ENCODE measurements at places on chromosomes 5 and 9.

GRCh38 chr5:59716029-59716428 lies 177.5 kb downstream of the PDE4D start:
- no peak for DNase-seq

- DNase-seq: no peak
Measured at GRCh38 chr5:7376871-7377270, 19.1 kb upstream of the ADCY2 start.

DNA sequence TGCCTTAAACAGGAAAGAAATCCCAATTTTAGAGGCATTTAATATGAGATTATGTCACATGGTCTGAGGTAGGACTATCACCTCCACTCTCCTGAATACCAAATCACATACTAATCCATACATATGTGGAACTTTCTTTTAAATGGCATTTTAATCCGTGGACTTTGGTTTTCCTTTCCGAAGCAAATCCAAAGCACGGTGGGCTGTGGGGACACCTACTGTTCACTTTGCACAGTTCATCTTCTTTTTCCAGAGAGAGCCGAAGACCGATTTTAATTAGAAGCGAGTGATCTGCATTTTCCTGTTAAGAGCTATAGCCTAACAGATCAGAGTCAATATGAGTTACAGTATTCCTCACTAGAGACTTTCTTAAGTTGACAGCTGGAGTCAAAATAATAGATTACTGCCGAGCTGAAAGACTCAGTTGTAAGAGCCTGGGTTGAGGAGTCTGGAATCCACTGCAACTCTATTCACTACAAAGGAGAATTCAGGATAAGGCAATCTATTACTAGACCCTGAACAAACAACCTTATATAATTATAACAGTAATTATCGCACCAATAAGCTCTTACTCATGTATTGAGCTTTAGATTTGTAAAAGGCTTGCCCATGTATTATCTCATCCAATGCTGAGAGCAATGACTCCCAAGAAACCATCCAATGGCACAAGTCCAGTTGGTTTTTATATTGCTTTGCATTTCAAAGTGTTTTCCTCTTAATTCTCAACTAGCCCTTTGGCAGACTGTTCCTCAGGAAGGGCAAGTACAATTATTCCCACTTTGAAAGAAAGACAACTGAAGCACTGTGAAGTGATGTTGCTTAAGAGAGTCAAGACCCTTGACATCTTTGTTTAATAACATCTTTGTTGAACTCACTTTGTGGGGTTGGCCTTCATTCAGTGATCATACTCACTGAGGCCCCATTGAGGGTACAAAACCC lies 144.7 kb downstream of the TRPM6 start:
- DNase-seq: peak; percentile 29

DNA sequence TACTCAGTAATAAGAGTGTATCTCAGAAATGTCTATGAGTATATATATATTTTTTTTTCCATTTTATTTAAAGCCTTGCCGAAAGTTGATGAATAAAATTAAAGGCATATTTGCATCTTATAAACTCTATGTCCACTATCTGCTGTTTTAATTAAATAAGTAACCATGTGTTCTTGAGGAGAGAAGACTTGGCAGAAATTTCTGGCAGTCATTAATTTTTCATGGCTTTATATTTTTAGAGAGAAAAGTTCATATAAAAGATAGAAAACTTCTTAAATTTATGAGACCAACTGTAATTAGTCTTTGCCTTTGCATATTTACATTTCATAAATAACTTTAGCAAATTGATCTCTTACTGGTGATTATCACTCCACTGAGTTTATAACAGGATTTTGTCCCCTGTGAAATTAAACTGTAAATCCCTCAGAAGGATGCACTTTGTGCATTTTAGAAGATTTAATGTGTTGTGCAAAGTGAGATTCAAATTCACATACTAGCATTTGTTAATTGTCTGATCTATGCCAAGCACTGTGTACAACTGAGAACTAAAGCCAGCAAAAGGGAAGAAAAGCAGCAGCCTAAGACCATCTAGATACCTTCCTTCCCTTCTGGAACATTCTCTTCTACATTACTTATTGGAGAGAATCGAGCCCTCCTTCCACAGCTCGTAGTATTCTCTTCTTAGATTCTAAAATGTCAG lies 108.7 kb downstream of the SNCAIP start:
- no peak for DNase-seq

DNA sequence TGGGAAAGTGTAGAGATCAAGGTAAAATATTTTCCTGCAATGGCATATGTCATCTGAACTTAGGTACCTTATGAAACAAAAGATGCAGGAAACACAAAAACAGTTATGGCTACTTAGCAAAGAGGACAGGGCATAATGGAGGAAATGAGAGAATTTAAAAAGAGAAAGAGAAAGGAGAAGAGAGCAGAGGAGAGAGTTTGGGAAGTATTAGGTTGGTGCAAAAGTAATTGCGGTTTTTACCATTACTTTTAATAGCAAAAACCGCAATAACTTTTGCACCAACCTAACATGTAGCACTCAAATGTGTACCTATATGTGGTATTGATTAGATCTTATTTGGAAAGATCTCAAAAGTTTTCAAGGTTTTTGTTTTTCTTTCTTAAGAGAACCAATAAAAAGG lies 160.1 kb upstream of the ACTBL2 start:
- no peak for DNase-seq

GRCh38 chr5:135154197-135154596 lies 120.2 kb upstream of the PITX1 start:
- DNase-seq: no peak

DNA sequence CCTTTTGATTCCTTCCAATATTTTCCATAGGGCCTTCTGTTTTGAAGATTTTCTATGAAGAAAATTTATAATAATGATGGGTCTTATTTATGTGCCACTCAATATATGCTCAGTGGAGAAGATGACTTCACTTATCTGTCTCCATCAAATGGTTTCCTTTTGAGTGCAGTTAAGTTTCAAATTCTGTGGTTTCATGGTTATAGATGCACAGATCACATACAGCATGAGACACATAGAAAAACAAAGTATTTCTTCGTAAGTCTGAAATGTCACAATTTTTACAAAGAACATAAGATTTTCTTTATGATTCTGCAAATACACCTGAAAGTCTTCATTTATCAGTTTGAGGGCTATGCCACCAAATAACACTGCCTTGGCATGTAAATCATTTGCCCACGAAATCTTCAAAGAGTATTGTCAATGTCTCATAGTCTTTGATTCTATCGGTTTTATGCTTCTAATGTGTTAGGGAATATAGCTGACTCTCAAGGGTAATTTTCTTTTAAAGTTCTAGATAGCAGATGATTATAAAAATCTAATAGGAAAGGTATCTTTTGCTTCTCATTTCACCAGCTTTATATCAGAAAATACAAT lies 14.1 kb downstream of the CFAP95 start:
- no peak for DNase-seq

GRCh38 chr5:158162026-158162425 lies 303.1 kb upstream of the CLINT1 start:
- DNase-seq: no peak

DNA sequence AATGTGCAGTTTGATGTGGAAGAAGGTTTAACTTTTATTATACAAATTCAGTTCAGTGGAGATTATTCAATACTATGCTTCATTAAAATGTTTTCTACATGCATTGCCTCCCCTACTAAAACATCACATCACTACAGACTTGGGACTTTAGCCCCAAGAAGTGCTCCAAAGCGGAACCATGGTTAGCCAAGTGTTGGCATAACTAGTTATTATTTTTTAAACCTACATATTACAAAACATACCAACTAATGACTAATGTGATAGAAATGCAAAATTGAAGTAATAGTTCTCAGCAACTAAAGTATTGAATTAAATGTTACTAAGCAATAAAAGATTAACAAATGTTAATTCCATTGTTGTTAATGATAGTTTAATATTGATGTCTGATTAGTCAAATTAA lies 74.5 kb downstream of the XRCC4 start:
- no peak for DNase-seq

DNA sequence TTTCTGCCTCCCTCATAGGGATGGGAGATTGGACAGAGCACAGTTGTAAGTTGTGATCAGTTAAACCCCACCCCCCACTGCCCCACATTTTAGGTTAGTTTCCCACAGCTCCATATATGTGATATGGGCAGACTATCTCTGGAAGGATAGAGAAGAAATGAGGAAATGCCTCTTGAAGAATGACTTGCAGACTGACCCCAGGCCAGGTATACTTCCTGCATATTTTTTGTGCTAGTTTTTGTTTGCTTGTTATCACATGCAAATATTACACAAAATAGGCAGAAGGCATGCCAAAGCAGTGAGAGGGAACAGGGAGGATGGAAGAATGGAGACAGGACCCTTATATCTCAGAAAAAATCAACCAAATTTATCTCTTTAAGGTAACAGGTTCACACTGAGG lies 10.1 kb upstream of the GLRX start:
- DNase-seq: no peak

Measured in activated CD8-positive, alpha-beta T cell treated with anti-CD3 and anti-CD28 coated beads, Interleukin-2, amount 10 ng/mL, durations not matched to agents 7 days and 5 days (primary cell).